ENCODE measurements at places on chromosomes 3 and 15.

GRCh38 chr3:188471723-188472122 is 317.8 kb downstream of the LPP start:
- no peak for DNase-seq

GRCh38 chr3:149523512-149524299 is 49.2 kb downstream of the TM4SF4 start:
- no peak for DNase-seq

GRCh38 chr3:42182555-42182954 is 83.4 kb downstream of the CCK start:
- DNase-seq, result no peak

GRCh38 chr3:52428151-52429005 is 16.5 kb downstream of the SEMA3G start:
- no peak for DNase-seq

DNA sequence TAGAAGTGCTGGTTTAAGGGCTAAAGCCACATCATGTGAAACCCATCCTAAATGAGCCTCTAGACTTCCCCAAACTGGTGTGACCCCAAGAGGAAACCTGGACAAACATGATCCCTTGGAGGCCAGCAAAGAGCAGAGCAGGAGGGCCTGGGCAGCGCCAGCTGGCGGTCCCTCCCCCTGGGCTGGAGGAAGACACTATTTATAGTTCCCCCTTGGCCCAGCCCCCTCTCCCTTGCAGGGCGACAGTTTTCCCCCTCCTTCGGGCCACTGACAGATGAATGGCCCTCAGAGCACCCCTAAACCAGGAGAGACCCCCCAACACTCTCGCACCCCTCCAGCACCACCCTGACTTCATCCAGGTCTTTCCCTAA is 2.9 kb downstream of the UCN2 start:
- DNase-seq, result no peak

DNA sequence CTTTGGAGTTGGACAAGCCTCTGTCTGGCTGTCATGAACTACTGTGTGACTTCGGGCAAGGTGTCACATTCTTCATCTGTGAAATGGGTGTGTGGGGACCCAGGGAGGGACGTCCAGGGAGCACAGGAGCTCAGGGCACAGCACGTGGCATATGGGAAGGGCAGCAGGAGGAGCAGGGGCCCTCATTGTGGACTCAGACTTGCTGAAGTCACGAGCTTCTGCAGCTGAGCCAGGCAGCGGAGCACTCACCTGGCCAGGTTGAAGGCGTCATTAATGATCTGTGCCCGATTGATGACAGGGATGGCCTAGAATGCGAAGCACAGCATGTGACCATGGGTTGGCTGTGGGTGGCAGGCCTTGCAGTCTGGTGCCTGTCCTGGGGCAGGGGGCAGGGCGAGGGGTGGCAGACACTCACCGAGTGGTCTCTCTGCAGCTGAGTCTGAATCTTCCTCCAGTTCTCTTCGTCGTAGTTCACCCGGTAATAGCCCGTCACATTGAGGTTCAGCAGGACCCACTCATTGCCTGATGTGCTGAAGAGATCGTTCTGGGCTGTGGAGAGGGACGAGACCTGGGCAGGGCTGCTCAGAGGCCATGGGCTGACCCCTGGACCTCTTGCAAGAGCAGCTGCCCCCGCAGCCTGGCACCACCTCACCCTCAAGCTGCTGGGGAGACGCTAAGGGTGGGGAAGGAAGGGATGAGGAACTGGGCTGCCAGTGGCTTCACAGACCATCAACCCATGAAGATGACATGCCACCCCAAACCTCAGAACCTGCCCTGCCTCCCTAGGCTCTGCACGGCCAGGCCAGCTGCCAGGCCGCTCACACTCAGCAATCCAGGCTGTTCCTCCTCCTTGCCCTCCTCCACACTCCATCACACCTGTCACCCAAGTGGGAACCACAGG is 15.4 kb downstream of the ANPEP start:
- DNase-seq, result no peak

- DNase-seq, result no peak
Observed at GRCh38 chr3:72353236-72354128, 494.8 kb downstream of the SHQ1 start.

DNA sequence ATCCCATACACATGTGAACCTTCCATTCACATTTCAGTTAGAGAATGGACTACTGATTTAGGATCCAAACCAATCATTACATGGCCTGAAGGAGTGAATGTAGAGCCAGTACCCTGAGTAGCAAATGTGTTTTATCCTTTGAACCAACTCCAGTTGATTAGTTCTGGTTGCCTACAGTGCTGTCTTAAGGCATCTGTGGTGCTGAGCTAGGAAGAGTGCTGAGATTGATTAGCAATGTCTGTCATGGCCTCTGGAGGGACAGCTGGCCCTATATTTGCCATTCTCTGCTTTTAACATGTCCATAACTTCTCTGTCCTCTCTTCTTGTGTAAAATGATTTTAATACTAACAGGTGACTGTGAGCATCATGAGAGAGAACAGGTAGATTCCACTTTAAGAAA is 11.1 kb downstream of the LRTM1 start:
- no peak for DNase-seq

- DNase-seq, result no peak
Observed at GRCh38 chr3:155737844-155738460, 6.9 kb downstream of the PLCH1 start.

DNA sequence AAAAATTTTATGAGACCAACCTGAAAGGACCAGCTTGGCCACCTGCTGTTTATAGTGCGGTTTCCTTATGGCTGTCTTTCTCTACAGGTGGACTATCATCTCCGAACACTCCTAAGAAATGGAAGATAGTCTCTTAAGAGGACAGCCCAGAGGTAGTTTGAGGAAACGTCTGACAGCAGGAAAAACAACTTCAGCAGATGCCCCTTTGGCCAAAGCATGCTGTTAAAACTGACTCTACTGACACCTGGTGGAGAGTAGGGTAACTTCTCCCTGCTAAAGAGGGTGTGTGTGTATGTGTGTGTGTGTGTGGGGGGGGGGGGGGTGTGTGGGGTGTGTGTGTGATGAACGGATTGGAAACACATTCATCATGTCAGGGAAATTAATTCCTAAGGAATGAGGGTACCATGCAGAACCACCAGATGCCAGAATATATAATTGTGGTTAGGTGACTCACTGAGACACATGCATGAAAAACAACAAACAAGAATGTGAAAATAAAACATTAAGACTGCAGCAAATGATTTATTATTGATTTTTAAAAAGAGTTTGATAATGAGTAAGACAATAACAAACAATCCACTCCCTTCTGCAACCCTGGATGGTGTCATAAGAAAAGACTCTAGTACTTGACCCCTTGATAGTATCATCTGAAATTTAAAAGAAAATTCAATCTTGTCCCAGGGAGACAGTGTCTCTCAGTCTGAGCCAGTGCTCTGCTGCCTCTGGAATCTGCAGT is 256.5 kb downstream of the THRB start:
- DNase-seq, result no peak

GRCh38 chr3:64295594-64295993 is 70.3 kb upstream of the PRICKLE2 start:
- no peak for DNase-seq

- no peak for DNase-seq
Observed at GRCh38 chr15:91311986-91312385, 211.9 kb downstream of the SV2B start.

- no peak for DNase-seq
Observed at GRCh38 chr3:48305396-48305795, 28.1 kb downstream of the SPINK8 start.

DNA sequence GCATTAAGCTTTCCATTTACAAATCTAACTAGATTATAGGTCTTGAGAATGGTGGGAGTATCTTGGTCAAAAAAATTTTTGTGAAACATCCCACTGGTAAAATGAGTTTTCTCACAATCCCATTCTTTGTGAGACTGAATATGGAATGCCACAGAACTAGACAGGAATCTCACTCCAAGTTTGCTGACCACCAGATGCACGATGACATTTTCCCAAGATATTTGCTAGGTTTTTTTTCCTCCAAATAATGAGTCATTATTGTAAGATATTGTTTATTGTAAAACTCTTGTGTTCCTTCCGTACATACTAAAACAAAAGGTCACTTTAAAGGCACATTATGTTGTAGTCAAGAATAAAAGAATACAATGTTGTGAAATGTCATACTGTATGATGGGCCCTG is 53.9 kb downstream of the COPS2 start:
- no peak for DNase-seq

DNA sequence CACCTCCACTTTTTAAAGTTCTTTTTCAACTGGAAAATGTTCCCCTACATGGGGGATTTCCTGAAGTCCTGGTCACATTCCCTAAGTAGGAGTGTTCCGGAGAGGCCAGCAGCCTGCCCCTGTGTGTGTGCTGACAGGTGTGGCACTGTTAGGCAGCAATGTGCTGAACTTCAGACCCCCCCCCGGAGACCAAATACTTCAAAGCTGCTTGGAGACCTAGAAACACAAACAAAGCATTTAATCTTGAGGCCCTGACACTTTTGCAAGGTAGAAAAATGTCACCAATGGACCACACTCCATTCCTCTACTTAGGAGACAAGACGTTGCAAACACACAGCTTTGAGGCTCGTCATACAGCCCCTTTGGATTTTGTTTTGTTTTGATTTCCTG is 259.6 kb upstream of the CTNNB1 start:
- DNase-seq, result no peak

All from stimulated activated CD8-positive, alpha-beta memory T cell treated with anti-CD3 and anti-CD28 coated beads, Interleukin-2, amount 100 ng/mL, for 48 hours (primary cell).